ENCODE measurements at places on chromosomes 12 and 14. TPM values are rescaled to one million over a fixed set of nuclear protein-coding genes. Genes with fewer than 3 reads are reported as not detected.

GRCh38 chr12:225012-225411 is 11.1 kb upstream of the SLC6A12 start:
- peaks cover 7% of the 10 kb centered on the region for H3K27me3 ChIP-seq
- DNase-seq, result no peak
- no peak overlapping the region for H3K4me3 ChIP-seq
- H3K27ac ChIP-seq, result no peak overlapping the region
- no peaks in the 10 kb centered on the region for H3K4me1 ChIP-seq

- H3K27ac ChIP-seq, result no peak overlapping the region
- H3K36me3 ChIP-seq, result no peaks in the 10 kb centered on the region
- no peak for DNase-seq
- no peak overlapping the region for H3K4me3 ChIP-seq
- H3K27me3 ChIP-seq, result no peaks in the 10 kb centered on the region
Measured at GRCh38 chr12:46179693-46180452, 89.0 kb downstream of the SLC38A1 start.

- DNase-seq, result no peak
- no peaks in the 10 kb centered on the region for H3K27me3 ChIP-seq
- no peak overlapping the region for H3K27ac ChIP-seq
Measured at GRCh38 chr12:62846491-62846890, 88.5 kb downstream of the PPM1H start.

- H3K4me3 ChIP-seq, result no peak overlapping the region
- peak; percentile 85 for DNase-seq
- H3K36me3 ChIP-seq, result no peaks in the 10 kb centered on the region
- no peaks in the 10 kb centered on the region for H3K4me1 ChIP-seq
Measured at GRCh38 chr12:113040722-113041171, 15.8 kb upstream of the DTX1 start.

DNA sequence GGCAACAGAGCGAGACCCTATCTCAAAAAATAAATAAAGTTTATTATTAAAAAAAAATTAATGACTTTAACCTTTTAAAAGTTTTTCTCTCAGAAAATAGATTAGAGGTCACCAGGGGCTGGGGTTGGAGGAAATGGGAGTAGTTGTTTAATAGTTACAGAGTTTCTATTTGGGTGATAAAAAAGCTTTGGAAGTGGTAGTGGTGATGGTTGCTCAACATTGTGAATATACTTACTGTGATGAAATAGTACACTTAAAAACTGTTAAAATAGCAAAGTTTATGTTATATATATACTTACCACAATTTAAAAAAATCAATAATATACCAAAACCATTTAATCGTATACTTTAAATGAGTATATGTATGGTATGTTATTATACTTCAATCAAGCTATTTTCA is 59.6 kb downstream of the ARL6IP4 start:
- H3K4me3 ChIP-seq, result no peak overlapping the region
- DNase-seq, result no peak
- no peaks in the 10 kb centered on the region for H3K27me3 ChIP-seq
- no peaks in the 10 kb centered on the region for H3K36me3 ChIP-seq

KLRK1 gene
- 1.8 TPM for total RNA-seq

CPM gene
- total RNA-seq, result 57.9 TPM

FSCB gene
- not detected for total RNA-seq

AJUBA gene
- 5.1 TPM for total RNA-seq

TMEM233 gene
- total RNA-seq, result not detected

DEPDC4 gene
- 0.82 TPM for total RNA-seq
